ENCODE measurements at places on chromosomes 4 and X.

DNA sequence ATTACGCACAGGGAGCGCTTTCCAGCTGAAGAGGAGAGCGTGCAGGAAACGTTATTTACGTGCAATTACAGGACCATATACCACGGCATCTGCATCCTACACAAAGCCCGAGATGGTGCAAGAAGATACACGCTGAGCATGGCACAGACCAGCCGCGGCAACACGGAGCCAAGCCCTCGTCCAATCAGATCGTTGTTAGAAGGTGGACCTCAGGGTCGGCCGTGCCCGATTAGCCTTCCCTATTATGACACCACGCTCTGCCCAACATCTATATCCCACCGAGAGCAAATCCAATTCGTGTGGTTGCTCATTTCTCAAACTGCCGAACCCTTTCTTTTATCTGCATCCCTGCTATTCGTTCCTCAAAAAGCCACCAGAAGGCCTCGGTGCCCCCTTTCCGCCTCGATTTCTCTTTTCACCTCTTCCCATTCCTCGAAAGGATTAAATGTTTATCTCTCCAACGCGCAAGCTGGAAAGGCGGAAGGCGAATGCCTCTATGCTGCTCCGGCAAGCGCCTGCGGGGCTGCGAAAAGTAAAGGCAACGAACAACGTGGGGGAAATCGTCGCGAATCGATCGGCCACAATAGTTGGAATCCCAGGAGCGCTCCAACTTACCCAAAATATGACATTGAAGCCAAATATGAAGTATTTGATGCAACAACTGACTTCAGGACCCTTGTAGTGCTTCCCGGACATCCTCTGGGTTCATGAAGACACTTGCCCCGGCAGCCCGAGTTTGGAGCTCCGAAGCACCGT, 702 bp downstream of the TSPAN5 start:
- peak; percentile 14 for DNase-seq

- no peak for DNase-seq
These were observed 15.6 kb upstream of the LAP3 start for GRCh38 chr4:17561195-17561909.

GRCh38 chrX:138777230-138777629, 65.7 kb upstream of the FGF13 start:
- DNase-seq = no peak

- no peak for DNase-seq
These were observed 35.6 kb downstream of the STEEP1 start for GRCh38 chrX:119529345-119530276.

- DNase-seq = no peak
These were observed 14.2 kb upstream of the HERC5 start for GRCh38 chr4:88442689-88443191.

DNA sequence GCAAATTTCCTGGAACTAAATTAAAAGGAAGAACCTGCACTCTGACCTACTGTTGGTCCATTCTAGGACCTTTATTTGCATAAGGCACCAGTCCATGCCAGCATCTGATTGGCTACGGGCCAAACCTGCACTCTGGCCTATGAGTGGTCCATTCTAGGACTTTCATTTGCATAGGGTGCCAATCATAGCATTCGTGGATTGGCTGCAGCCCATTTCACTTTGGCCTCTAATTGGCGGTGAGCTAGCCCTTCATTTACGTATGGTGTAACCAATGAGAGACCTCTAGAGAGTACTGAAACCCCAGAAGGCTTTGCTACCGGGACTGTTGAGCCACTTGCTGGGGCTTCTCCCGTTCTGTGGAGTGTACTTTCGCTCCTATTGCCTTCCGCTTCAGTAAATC, 6.1 kb upstream of the RNF175 start:
- no peak for DNase-seq

GRCh38 chrX:149803458-149804062, 21.8 kb downstream of the MAGEA9 start:
- no peak for DNase-seq

DNA sequence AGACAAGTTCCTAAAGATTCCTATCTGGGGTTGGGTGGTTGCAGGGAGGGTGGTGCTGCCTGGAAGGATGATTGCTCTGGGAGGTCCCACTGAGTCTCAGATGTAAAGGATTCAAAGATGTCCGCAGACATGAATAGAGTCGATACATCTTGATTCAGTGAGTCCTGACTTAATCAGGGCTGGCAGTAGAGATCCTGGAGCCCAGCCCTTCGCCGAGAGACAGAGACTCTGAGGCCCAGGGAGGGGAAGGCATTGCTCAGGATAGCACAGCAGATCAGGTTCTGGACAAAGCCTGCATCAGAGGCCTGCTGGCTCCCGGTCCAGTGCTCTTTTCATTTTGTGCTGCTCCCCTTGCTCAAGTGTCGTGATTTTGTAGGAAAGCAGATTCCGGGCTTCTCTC, 21.7 kb downstream of the PJA1 start:
- DNase-seq = no peak

DNA sequence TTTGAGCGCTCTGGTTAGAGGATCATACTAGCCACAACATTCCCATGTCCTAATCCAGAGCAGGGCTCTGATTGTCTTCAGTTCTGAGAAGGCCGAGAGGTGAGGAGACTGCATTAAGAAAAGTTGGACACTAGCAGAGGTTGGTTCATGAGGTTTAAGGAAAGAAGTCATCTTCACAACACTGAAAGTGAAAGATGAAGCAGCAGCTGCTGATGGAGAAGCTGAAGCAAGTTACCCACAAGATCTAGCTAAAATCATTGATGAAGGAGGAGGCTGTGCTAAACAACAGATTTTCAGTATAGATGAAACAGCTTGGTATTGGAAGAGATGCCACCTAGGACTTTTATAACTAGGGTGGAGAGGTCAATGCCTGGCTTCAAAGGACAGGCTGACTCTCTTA, 36.8 kb downstream of the RAP1GDS1 start:
- DNase-seq = no peak

DNA sequence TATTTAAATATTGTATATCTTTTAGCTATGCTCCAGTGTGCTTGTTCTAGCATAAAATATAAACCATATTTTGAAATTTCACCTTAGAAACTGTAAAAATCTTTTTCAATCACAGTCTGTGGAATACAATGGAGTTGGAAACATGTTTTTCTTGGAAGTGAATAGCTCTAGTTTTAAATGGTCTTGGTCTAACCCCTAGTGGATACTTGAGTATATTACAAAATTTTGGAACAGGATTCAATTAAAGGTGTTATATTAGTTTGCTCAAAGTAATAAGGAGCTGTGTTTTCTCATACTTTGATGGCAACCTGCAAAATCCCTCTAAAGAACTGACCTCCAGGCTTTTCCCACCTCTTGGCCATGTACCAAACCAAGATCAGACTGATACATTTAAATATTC, 48.2 kb downstream of the STK26 start:
- no peak for DNase-seq

DNA sequence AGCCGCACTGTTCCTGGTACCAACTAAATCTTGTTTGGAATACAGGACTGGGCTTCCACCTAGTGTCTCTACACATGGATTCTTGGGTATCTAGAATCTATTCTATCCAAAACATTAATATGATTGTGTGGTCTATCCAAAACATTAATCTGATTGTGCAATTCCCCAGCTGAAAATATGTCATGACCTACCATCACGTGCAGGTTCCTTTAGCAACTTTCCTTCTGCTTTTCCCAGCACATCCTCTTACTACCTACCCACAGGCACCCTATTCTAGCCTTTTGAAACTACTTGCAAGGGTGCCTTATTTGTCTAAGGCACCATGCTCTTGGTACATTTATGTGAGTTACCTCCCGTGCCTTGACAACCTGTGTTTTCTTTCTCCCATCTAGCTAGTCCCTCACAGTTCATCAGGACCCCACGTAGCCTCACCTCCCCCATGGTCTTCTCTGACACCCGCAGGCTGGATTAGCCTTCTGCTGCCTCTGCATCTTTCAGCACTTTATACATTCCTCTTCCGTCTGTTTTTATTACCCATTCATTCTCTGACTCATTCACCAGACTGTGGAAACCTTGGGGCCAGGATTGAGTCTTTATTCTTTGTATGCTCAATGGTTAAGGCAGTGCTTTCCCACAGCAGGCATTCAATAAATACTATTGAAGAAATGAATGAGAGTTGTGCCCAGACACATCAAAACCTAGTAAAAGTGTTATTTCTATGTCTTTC, 88.8 kb upstream of the FAM9B start:
- DNase-seq = no peak

GRCh38 chrX:10769195-10769594, 148.8 kb upstream of the MID1 start:
- no peak for DNase-seq

- no peak for DNase-seq
These were observed 766.8 kb upstream of the FTHL17 start for GRCh38 chrX:31838617-31839016.

DNA sequence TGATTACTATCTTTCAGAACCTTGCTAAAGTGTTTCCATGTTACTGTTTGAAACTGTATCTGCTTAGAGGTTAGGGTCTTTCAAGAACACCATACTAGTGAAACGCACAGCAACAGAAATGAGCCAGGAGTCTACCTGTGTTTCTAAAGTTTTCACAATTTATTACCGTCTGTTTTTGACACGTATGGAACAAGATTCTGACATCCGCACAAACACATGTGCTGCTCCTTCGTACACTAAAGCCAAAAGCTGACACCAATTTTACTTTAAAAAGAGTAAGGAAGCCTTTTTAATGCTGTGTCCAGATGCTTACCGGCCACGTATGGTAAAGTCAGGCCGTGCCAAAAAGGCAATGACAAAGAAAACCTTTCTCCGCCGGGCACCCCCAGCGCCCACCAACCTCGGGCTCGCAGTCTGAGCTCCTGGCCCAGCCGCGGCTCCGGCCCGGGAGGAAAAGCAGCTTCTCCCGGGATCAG, 532 bp downstream of the RPS4X start:
- no peak for DNase-seq

GRCh38 chr4:112023402-112023950, 121.8 kb upstream of the FAM241A start:
- no peak for DNase-seq

DNA sequence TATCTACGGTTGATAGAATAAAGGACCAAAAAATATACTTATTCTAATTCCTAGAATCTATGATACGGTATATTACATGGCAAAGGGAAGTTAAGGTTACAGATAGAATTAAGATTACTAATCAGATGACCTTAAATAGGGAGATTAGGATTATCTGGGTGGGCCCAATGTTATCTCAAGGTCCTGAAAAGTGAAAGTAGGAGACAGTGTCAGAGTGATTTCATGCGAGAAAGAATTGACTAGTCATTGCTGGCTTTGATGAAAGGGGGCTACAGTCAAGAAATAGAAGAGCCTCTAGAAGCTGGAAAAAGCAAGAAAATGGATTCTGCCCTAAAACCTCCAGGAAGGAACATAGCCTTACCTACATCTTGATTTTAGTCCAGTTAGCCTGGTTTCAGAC, 176.9 kb upstream of the PPP1R2C start:
- no peak for DNase-seq

Measured in stimulated activated CD4-positive, alpha-beta T cell treated with anti-CD3 and anti-CD28 coated beads, Interleukin-2, amount 100 ng/mL, for 4 hours (primary cell).